ENCODE measurements at places on chromosomes 3 and 15. TPM values are rescaled to one million over a fixed set of nuclear protein-coding genes. Genes with fewer than 3 reads are reported as not detected.

DNA sequence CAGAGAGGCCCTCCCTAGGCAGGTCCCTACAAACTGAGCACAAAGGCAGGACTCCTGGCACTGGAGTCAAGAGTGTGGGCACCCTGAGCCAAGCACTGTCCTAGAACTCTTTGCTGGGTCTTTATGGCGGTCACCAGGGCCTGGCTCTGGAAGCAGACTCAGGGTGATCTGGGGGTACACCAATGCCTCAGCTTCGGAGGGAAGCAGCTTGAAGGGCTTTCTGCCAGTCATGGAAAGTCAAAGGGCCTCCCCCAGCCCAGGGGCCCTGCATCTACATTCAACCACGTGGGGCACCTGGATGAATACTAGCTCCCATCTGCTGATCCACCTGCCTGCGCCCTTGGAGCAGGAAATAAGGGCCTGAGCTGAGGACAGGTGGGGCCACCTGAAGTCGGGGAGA is 7.4 kb downstream of the EPB42 start:
- DNase-seq = no peak

- DNase-seq = no peak
Observed at GRCh38 chr3:173599673-173600072, 202.1 kb downstream of the NLGN1 start.

DNA sequence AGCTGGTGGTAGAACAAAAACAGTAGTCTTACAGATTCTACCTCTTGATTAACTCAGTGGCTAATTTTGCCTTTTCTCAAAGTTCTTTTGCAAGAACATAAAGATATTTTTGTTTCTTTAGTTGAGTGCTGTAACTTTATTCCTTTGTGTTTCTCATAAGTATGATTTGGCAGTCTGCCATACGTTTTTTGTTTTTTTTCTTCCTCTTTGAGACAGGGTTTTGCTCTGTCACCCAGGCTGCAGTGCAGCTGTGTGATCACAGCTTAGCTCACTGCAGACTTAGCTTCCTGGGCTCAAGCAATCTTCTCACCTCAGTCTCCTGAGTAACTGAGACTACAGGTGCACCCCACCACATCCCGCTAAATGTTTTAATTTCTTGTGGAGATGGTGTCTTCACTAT is 22.4 kb downstream of the B3GNT5 start:
- peak; percentile 64 for DNase-seq

- no peak for DNase-seq
Observed at GRCh38 chr15:74460298-74460697, 662 bp downstream of the UBL7 start.

GRCh38 chr3:113057117-113057516 is 66.3 kb downstream of the GTPBP8 start:
- DNase-seq = no peak

DNA sequence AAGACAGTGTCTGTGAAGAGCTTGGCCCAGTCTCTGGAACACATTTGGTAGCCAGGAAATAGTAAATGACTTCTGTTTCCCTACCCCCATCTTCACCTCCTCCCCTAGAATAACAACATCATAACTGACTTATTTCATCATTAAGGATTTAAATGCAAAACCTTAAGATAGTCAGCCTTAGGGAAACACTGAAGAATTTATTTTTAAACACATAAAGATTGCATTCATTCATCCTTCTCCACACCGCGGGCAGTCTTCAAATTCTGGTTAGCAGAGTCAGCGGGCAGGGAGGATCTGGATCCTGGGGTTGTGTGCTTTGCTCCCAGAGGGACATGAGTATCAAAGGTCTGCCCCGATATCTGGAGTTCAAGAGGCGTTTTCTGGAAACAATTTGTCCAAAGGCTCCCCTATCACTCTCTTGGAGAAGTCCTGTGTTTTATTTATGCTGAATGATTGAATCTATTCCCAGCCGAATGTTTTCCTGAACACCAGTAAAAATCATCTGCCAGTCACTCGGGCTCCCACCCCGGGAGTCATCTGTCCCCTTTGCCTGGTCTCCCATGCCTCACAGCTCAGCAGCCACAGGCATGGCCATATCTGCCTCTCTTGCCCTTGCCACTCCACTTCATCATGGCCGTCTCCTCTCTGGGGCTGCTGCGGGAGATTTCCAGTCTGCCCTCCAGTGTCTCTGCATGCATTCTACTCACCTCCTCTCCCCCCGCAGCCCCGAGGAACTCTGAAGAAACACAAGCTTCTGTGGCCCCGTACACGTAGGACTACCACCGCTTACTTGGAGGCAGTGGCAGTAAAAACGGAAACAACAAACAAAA is 234.7 kb upstream of the CTDSPL start:
- no peak for DNase-seq

- no peak for DNase-seq
Observed at GRCh38 chr3:5222283-5223005, 34.9 kb downstream of the EDEM1 start.

GRCh38 chr3:123339302-123339701 is 109.6 kb downstream of the ADCY5 start:
- no peak for DNase-seq

GRCh38 chr3:139106013-139106932 is 61.6 kb upstream of the PRR23C start:
- DNase-seq = no peak

GRCh38 chr3:115928376-115928775 is 305.1 kb downstream of the GAP43 start:
- no peak for DNase-seq

DNA sequence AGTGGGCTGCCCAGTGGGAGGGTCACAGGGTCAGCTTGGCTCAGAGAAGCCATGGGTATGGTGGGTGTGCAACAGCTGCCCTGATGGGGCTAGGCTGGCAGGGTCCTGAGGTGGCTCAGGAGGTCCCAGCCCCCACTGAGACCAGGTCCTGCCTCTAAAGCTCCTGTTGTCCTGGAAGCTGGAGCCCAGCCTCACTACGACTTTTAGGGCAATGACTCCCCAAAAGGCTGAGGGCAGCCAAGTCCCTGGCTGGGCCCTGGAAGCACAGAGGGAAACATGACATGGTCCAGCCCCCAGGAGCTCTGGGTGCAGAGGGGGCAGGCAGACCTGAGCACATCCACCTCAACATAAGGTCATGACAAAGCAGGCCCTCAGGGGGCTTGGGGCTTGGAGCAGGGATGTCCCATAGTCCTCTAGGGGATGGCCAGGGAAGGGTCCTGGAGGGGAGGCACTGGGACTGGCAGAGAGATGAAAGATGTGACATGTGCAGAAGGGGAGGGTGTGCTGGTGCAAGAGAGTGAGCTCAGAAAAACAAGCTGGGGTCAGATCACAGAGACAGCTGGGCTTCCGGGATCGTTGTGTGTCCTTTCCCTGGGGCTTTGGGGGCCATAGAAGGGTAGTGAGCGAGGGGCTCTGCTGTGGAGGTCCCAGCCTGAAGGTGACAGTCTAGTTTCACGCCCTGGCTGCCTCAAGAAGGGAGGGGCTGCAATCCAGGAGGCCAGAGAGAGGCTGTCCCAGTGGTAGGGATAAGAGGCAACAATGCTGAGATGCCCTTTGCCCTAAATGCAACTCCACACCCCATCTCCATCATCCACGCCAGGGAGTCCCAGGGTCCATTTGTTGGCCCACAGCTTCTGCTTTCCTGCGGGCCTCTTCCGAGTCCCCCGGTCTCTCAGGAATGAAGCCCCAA is 639 bp upstream of the ITIH3 start:
- DNase-seq = no peak

DNA sequence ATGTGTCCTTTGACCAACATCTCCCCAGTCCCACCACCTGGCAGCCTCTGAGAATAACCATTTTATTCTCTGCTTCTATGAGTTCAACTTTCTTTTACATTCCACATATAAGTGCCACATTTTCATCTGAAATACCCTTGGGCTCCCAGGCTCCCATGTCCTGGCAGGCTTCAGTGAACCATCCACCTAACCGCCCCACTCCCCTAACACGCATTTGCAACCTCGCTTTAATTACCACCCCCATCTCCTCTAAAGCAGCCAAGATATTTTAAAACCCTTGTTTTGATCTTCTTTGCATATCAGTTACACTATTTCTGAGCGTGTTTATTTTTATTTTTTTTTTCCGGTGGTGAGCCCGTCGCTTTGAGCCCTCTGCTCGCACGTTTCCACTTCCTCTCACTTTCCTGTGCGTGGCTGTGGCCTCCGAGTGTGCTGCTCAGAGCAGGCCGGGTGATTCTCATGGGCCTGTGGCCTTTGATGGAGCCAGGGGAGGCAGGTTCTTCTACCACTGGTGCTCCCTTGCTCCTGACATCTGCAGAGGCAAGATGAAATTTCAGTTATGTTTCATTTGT is 195.4 kb upstream of the LPP start:
- no peak for DNase-seq

DNA sequence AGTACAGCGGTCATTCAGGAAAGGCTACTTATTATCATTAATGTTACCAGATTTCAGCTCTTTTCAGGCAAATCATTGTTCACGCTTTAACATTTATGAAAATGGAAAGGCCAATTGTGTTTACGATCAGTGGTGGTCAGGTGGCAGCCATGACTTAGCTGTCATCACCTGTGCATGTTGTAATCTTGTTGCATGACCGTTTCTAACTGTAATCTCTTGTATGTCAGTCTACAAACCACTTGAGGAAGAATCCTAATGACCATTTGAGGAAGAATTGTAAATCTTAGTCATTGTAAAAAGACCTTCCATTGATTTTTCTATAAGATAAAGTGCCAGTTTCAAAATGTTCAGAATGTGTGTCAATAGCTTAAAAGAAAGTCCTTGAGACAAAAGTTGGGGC is 100.4 kb downstream of the SERPINI1 start:
- no peak for DNase-seq

GRCh38 chr15:96171853-96172296 is 158.6 kb upstream of the NR2F2 start:
- DNase-seq = peak; percentile 69

- DNase-seq = no peak
Observed at GRCh38 chr3:28088811-28089526, 152.4 kb upstream of the CMC1 start.

DNA sequence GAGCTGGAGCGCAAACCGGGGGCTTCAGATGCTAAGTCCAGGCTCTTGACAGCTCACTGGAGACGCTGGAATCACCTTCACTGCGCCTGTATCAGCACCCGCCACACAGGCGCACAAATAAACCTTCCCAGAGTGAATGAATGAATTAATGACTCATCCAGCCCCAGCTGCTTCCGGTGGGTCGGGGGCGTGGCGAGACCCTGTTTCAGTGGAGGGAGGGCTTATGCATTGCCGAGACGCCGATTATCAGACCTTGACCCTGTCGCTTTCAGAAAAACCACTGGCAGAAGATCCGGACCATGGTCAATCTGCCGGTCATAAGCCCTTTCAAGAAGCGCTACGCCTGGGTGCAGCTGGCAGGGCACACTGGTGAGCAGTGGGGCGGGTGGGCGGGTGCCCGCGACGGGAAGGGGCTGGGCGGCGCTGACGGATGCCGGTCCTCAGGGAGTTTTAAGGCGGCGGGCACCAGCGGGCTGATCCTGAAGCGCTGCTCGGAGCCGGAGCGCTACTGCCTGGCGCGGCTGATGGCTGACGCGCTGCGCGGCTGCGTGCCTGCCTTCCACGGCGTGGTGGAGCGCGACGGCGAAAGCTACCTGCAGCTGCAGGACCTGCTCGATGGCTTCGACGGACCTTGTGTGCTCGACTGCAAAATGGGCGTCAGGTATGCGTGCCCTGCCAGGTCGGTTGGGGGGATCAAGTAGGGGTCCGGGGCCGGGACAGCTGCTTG is 7.7 kb downstream of the ITPKA start:
- DNase-seq = peak; percentile 78

DNA sequence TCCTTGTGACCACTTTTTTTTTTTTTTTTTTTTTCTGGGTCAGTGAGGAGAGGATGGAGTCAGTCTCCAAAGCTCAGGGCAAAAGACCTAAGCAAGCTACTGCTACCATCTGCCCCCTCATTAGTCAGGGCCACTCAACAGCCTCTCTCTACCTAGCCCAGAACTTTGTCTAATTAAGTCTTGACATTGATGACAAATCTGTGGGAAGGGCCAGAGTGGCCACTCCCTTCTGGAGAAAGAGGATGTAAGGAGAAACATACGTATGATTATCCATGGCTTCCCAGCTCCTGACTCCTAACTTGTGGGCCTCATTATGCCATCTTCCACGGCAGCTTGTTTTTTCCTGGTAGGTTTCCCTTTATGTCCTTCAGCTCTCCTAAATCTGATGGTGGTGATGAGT is 37.9 kb downstream of the NR1I2 start:
- no peak for DNase-seq

DNA sequence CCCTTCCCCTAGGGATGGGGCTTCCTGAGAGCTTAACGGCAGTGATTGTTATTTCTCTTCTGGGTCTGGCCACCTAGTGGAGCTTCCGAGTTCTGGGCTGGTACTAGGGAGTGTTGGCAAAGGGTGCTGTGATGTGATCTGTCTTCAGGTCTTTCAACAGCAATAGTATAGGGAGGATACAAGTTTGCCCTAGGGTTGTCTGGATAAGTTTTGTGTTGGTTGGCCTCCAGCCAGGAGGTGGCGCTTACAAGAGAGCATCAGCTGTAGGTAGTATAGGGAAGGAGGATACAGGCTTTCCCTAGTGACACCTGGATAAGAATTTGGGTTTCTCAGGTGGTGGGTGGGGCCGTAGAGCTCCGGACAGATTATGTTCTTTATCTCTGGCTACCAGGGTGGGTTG is 19.2 kb upstream of the CPOX start:
- no peak for DNase-seq

DNA sequence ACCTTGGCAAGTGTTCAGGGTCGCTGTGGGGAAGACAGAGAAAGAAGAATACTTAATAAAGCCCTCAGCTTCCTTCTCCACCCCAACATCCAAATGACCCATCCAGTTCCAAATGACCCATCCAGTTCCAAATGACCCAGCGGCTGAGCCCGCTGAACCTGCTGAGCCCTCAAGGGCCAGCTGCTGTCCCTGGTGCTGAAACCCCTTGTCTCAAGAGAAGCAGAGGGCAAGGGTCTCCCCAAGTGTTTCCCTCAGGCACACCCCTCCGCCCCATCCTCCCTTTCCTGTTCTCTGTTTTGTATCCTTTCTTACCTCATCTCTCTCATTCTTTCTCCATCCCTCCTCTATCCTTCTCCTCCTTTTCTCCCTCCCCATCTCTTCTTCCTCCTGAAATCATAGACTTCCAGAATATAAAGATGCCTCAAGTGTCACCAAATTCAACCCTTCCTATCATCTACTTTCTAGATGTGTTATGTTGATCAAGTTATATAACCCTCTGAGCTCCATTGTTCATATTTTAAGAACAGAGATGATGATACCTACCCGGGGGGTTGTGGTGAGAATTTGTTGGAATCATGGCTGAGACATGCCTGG is 29.0 kb downstream of the CCDC33 start:
- peak; percentile 28 for DNase-seq

DNA sequence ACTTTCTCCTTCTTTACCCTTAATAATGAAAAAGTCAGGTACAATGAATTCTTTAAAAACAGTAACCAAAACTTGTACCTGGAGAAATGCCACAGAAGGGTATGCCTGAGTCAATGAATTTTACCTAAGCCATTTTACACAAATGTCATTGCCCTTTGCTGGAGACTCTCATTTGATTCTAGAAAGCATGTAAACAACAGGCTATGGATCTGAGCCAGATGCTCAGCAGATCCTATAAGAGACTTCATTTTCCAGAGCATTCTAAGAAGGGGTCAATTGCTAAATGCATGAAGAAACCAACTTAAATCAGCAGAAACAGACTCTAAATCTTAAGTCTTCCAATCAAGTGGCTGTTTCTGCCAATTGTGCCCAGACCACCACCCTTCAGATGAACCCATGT is 83.8 kb upstream of the GALNT15 start:
- DNase-seq = no peak

TMPRSS7 gene
- total RNA-seq = not detected

DPPA2 gene
- total RNA-seq = 0.51 TPM

ESYT3 gene
- total RNA-seq = not detected

SOX2 gene
- total RNA-seq = not detected

All from Caki2 (cell line).